Stimulated activated CD8-positive, alpha-beta memory T cell treated with anti-CD3 and anti-CD28 coated beads, Interleukin-2, amount 100 ng/mL, for 1 hour (primary cell): ENCODE measurements at places on chromosomes 11 and 22.

DNA sequence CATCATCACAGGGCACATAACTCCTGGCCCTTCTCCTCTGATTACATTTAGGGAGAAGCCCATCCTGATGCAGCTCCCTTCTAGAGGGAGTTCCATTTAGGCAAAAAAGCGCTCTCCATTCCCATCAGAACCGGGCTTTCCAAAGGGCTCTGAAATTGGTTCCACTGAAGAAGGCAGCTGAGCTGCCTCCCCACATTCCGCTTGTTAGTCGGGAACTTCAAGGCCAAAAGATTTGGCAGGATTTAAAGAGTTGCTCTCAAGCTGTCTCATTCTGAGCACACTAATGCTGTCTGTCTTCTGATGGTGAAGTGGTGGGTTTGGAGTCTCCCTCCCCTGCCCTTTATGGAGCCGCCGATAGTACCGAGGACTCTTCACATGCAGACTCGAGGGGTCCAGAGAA lies 26.6 kb upstream of the CABP7 start:
- no peak for DNase-seq

- DNase-seq: no peak
Observed at GRCh38 chr11:68946416-68947090, 34.2 kb downstream of the MRGPRD start.

- DNase-seq: no peak
Observed at GRCh38 chr22:34334893-34335292, 414.6 kb upstream of the LARGE1 start.

- DNase-seq: no peak
Observed at GRCh38 chr11:83046621-83047172, 25.0 kb downstream of the RAB30 start.

- no peak for DNase-seq
Observed at GRCh38 chr11:27600656-27601055, 94.1 kb upstream of the LIN7C start.

GRCh38 chr11:100632941-100633452 lies 54.1 kb upstream of the ARHGAP42 start:
- no peak for DNase-seq

DNA sequence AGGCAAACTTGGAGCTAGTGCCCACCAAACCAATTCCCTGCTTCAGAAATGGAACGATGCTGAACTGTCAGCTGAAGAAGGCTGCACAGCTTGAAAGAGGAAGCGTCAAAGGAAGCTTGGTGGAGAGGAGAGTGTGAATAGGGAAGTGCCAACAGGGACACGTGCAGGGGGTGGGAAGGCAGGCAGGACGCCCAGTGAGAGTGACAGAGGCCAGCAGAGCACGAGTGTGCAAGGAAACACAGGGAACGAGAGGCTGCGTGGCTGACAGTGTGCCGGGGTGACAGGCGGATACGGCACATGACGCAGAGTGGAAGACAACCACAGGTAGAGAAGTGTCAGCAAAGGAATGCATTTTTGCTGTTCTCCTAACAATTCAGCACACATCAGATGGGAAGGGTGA lies 196.4 kb downstream of the LARGE1 start:
- no peak for DNase-seq

DNA sequence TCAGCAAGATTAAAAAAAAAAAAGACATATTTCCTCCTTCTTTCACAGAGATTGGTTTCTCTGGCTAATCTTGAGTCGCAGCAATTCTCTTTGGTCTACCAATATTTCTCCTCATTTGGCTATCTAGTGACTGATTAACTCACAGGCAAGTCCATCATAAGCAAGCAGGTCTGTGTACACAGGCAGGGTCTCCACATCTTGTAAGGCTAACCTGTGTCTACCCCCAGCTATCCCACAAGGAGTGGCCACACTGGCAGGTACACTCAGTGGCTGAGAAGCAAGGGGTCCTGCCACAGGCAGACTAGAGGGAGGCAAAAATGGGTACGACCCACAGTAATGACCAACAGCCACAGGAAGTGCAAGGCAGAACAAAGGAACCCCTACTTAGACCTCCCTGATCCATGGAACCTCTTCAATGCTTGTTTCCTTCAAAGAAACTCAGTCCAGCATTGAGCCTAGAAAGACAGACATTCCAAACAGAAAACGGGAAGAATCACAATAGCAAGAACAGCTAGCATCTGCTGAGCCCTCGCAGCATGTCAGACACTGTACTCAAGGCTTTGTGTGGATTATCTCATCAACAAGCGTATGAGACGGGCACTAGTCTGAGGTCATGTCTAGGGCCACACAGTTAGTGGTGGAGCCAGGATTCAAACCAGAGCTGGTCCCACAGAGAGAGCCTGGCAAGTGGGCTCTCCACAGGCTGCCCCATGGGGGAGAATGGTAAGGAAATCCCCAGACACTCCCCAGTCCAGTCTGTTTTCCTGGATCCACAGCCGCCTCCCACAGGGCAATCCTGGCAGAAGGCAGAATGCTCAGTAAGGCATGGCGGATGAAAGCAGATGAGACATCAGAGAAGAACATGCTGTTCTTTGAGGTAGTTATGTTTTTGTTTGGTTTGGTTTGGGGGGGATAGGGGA lies 34.3 kb downstream of the PLEKHA7 start:
- DNase-seq: no peak

DNA sequence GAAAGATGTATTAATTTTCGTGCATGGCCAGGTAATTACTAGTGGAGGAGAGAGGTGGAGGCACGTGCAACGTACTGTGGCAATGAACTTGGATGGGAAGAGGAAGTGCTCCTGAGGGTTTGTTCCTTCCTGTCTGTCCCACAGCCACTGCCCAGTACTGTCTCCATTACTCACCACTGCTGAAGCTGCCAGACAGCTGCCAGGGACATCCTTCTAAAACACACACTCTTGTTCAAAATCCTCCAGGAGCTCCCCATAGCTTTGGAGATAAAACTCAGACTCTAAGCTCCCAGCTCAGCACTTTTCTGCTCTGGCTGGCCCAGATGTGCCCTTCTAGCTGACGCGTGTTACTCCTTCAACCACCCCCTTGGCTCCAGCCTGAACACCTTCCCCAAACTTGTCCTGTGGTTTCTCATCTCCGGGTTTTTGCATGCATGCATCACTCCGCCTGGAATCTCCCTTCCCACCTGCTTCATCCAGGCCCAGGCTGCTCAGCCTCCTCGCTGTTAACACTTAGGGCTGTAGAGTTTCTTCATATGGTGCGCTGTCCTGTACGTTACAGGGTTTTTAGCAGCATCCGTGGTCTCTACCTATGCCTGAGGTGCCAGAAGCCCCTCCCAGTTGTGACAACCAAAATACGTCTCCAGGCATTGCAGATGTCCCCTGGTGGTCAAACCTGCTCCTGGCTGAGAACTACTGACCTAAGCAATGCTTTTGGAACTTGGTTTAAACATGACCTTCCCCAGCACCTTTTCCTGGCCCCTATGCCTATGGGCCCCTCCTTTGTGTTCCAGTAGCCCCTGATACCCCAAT lies 69.5 kb downstream of the C11orf91 start:
- no peak for DNase-seq

GRCh38 chr11:87127101-87127500 lies 89.4 kb downstream of the TMEM135 start:
- no peak for DNase-seq

- no peak for DNase-seq
Observed at GRCh38 chr11:69520186-69520916, 38.9 kb downstream of the LINC01488 start.

- DNase-seq: no peak
Observed at GRCh38 chr11:64534950-64535349, 56.1 kb upstream of the SLC22A12 start.

DNA sequence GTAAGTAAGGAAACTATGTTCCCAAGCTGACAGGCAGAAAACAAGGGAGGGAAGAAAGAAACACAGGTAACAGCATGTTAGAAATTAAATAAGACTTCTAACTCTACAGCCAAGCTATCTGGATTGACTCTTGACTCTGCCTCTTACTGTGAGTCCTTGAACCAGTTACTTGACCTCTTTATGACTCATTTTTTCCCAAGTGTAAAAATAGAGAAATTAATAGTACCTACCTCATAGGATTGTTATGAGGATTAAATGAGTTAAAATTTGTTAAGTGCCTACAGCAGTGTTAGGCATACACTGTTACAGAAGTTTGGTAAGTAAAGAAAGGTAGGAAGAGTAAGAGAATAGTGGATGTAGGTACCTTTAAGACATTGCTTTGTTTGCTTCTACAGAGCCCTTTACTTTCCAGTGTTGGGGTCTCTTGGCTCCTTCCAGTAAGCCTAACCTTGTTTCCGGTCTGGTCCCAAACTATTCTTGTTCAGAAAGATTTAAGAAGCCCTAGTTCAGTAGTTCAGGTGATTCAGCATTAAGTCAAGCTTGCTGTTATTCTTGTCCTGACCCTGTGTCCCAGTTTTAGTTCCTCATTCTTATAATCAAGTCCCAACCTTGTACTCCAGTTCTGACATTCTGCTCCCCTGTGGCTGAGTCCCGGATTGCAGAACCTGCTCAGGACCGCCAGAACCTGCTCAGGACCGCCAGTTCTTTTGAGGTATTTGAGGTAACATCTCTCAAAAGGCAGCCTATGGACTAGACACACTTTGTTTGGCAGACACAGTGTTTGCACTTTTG lies 963.4 kb upstream of the CCDC90B start:
- no peak for DNase-seq

DNA sequence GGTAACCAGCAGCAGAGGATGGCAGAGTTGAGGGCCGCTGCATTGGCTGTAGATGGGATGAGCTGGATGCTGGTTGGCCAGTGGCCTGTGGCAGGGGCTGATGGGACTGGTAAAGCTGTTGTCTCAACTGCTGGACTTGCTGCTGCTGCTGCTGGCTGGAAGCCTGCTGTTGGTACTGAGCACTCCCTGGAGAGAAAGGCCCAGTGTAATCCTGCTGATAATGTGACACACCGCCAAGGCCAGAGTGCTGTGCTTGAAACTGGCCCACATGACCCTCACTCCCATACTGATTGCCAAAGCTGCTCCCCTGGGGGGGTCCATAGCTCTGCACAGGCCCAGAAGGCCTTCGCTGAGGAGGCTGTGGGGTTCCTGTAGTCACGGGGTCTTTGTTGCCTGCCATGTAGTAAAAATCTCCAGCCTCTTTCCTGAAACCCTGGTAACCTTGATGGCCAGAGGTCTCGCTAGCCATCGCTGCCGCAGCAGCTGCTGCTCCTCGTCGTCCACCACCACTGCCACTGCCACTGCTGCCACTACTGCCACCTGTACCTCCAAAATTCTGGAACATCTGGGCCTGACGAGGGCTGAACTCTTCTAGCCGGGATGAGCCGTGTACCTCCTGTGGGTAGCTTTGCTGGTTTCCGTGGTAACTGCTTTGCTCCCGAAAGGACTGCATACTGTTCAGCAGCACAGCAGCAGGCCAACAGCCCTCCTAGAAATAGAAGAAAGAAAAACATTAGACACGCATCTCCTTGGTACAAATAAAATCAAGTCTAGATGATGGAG lies 55.6 kb downstream of the TCF20 start:
- no peak for DNase-seq

DNA sequence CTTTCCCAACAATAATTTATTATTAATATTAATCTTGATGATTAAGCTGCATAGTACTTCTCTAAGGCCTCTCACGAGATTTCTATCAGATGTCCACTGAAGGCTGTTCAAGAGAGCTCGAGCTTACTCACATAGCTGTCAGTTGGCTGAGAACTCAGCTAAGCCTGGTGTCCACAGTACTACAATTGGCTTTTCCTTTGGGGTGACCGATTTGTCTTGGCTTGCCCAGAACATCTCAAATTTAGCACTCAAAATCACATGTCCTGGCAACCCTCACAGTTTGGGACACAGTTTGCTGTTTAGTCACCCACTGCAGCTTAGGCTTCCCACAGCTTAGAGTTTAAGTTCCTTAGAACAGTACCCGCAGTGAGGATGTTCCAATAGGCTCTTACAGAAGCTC lies 96.5 kb downstream of the LUZP2 start:
- DNase-seq: no peak

GRCh38 chr11:8138526-8138925 lies 30.3 kb downstream of the RIC3 start:
- no peak for DNase-seq

DNA sequence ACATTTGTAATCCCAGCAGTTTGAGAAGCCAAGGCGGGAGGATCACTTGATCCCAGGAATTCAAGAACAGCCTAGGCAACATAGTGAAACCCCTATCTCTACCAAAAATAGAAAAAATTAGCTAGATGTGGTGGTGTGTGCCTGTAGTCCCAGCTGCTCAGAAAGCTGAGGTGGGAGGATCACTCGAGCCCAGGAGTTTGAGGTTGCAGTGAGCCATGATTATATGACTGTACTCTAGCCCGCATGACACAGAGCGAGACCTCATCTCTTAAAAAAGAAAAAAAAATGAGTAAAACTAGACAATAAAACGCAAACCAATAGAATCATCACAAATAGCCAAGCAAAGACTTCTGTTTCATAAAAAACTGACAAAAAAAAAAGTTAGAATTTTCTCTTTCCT lies 21.8 kb downstream of the NUCB2 start:
- DNase-seq: no peak

DNA sequence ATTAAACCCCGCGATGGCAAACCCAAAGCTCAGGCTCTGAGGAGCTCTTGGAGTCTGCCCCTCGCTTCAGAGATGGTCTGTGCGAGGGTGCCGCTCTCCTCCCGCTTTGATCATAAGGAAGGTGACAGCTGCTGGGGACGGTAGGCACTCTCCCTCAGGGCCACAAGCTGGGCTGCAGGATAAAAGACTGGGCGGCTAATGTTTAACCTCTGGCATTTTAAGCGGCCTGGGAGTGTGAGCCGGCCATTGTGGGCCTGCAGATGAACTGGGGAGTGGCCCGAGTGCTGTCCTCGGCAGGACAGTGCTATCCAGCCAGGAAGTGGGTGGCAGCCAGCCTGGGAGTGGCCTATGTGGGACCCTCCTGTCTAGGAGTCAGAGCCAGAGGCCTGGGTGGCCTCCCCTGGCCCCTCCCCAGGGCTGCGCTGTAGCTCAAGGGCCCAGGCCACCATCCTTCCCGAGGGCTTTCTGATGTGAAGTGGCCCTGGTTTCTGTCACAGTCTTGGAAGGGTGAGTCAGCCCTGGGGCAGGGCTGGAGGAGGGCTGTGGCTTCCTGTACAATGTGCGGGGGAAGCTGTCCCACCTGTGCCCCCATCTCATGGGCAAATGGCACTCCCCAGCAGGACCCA lies 58.7 kb upstream of the PRODH start:
- no peak for DNase-seq

- no peak for DNase-seq
Observed at GRCh38 chr11:59102259-59102765, 4.7 kb upstream of the FAM111B start.

GRCh38 chr22:50034126-50035081 lies 21.8 kb upstream of the IL17REL start:
- no peak for DNase-seq

DNA sequence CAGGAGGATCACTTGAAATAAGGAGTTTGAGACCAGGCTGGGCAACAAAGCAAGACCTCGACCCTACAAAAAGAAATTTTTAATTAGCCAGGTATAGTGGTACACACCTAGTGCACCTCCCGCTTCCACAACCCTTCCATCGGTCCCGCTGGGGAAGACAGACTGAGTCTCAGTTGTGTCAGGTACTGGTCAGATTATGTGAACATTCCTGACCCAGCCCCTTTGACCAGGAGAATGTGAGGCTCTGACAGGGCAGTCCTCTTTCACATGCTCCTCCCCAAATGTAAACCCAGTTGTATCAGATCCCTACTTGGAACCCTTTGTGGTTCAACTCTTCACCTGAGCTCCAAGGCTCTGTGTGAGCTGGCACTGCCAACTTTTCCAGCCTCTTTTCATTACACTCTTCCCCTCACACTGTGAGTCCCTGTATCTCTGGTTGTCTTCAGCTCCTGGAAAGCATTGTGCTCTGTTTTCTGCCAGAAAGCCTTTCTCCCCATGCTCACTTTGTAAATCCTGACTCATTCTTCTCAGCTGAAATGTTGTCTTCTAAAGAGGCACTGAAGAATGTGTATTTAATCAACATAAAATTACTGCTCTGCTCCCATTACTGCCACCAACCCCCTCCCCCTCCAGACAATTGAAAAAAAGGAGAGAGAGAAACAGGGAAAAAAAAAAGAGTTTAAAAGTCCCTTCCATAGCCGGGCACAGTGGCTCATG lies 2.1 kb upstream of the TTLL12 start:
- no peak for DNase-seq
